ENCODE measurements at places on chromosomes 11 and 22.

DNA sequence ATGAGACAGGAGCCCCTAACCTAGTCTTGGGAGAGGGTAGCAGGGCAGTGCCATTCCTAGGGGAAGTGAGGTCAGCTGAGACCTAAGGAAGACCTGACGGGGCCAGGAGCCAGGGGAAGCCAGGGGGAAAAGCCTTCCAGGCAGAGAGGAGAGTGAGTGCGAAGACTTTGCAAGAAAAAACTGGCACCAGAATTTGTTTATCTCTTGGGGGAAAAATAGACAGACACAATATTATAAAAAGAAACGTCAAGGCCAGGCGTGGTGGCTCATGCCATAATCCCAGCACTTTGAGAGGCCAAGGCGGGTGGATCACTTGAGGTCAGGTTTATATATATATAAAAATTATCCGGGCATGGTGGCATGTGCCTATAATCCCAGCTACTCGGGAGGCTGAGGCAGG lies 26.9 kb upstream of the TESMIN start:
- no peak for DNase-seq

DNA sequence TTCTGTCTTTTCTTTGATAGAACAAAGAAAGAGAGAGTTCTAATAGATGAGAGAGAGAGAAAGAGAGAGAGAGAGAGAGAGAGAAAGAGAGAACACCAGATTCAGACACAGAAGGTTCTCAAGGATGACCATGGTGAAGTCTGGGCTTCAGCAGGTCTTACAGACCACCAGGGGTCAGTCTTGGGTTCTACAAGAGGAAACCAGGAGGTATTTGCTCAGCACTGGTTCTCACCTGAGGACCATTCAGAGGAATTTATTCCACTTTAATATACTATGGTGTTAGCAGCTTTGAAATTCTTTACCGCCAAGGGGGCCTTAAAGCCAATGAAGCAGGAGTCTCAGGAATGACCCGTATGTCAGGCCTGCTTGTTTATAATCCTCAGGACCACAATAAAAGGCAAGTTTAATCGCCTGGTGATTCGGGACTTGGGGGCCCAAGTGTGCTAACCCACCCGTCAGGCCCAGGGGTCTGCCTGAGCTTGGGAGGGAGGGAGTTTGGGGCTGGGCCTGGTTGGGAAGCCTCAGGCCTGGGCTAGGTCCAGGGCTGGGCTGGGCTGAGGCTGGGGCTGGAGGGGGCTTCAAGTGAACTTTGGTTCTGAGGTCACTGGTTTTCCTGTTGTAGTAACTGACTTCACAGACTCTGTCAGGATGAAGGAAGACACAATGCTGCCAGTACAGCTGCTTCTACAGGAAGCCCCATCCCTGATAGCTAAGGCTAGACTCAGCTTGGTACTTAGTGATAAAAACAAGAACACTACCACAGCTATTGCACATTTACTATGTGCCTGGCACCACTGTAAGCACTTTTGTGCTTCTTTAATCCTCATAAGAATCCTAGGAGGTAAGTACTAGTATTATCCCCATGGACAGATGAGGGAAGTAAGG lies 179.2 kb upstream of the ZBED5 start:
- no peak for DNase-seq

GRCh38 chr11:8604078-8604723 lies 10.2 kb upstream of the STK33 start:
- DNase-seq: no peak

- no peak for DNase-seq
Measured at GRCh38 chr11:17513853-17514252, 30.4 kb downstream of the USH1C start.

GRCh38 chr11:75815345-75816168 lies 547 bp downstream of the UVRAG start:
- DNase-seq: no peak

DNA sequence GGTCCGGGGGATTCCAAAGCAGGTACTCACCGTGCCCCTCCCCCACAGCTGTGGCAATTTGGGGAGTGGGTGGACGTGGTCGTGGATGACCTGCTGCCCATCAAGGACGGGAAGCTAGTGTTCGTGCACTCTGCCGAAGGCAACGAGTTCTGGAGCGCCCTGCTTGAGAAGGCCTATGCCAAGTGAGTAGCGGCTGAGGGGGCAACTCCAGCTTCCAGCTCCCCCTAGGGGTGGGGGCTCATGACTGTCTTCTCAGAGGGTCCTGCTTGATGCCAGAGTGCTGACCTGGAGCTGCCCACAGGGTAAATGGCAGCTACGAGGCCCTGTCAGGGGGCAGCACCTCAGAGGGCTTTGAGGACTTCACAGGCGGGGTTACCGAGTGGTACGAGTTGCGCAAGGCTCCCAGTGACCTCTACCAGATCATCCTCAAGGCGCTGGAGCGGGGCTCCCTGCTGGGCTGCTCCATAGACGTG lies 4.2 kb downstream of the CAPN1 start:
- DNase-seq: no peak

DNA sequence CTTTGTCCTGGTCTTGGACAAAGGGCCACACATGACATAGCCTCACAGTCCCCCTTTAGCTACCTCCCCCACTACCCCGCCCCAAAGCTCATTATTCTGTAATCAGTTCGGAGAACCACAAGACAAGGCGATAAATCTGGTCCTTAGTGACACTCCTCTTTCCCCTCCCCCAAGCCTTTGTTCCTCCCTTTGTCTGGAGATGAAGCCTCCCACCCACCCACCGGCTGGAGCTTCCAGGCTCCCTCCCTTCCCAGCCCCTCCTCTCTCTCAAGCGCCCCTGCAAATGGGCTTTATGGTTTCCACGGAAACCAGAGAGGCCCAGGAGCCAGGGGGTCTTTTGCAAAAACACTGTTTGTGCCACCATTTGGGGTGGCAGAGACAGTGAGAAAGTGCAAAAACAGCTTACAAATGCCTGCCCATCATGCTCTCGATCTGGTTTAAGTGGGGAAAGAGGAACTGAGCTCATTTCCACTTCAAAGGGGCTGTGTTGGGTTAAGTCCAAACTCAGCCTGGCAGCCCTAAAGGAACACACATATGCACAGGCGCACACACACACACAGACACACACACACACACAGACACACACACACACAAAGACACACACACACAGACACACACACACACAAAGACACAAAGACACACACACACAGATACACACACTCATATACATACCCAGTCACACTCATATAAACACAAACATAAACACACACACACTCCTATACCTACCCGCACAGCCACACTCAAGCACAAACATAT lies 23.5 kb downstream of the APLNR start:
- DNase-seq: no peak

GRCh38 chr22:40203572-40203971 lies 25.8 kb downstream of the TNRC6B start:
- DNase-seq: no peak

DNA sequence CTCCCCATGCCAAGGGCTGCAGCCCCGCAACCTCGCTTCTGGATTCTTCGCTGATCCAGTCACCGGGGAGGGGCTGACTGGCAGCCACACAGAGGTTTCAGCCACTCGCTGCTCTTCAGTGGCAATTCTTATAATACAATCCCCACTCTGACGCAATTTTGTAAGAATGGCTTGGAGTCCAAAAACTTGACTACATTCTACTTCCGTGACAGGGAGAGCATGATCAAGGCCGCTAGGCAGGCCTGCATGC lies 14.9 kb downstream of the PPM1F start:
- DNase-seq: no peak

GRCh38 chr11:78345450-78345849 lies 72.2 kb downstream of the GAB2 start:
- no peak for DNase-seq

DNA sequence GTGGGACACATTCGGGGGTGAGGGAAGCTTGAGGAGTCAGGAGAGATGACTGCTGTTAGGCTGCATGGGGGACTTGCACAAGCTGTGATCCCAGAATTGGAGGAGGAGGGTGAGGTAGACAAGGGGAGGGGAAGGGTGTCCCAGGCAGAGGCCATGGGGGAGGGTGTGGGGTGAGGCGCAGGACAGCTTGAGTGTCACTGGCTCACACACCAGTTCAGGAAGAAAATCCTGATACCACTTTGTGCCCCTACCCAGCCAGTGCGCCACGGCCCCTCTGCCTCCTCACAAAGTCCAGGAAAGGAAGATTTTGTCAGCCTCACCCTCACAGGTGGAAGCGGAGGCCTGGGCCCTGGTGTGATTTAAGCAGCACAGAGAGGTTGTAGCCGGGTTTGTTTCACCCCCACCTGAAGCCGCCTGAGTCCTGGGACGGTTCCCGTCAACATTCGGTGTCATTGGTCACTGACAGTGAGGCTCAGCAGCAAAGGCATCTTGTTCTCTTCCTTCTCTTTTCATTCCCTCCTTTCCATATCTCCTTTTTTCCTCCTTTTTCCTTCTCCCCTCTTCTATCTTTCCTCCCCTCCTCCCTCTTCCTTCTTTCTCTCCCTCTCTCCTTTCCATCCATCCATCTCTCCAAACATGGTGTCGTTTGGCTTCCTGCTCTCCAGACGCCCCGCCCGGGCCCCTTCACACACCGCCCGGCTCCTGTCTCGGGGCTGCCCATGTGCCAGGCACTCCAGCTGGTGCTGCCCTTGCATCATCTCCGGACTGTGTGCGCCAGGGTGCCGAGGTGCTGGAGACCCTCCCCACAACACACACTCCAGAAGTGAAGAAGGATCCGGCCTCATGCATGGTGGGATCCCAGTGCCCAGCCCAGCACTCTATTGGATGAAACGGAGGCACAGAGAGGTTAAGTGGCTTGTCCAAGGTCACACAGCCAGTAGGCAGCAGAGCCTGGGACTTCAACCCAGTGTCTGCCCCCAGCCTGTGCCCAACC lies 89.3 kb downstream of the MPPED1 start:
- no peak for DNase-seq

GRCh38 chr11:76640501-76640900 lies 30.0 kb downstream of the LRRC32 start:
- no peak for DNase-seq

DNA sequence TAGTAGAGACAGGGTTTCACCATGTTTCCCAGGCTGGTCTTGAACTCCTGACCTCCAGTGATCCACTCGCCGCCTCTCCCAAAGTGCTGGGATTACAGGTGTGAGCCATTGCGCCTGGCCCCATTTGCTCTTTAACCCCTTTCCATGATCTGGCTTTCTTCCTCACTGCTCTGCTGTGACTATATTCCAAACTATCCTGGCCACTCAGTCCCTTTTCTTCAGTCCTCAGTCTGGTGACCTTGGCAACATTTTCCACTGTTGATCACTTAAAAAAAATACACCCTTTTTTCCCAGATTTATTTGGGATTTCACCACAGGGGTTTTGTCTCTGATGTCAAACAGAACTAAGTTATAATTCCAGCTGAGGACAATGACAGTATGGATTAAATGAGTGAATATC lies 24.5 kb downstream of the MMP20 start:
- no peak for DNase-seq

DNA sequence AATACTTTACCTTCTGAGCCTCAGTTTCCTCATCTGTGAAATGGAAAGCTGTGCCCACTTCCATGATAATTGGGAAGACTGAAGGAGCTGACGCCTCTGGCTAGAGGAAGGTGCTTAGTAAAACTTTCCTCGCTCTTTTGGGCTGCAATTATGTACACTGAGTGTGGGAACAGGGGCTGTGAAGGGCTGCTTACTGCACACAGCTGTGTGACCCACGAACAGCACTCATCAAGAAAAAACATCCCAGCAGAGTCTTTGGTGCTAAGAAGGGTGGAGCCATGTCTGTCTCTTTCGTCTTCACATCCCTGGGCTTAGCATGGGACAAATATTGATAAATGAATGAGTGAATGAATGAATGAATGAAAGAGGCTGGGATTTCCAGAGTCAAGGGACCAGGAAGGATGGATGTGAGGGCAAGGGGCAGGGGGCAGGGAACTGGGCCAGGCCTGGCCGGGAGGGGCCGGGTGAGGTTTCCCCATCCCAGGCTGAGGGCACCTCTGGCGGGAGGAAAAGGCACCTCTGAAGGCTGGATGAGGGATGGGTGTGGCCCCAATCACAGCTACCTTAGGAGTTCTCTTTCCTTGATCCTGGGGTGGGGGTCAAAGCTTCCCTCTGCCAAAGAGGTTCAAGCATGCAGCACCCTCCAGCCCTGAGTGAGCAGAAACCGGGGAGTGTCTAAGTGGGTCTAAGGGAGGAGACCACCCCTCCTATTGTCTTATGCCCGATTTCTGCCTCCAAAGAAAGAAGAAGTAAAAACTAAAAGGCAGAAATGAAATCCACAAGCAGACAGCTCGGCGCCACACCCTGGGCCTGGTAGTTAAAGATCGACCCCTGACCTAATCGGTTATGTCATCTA lies 9.2 kb upstream of the CD5 start:
- no peak for DNase-seq

GRCh38 chr11:125445731-125446130 lies 50.3 kb downstream of the FEZ1 start:
- DNase-seq: no peak

DNA sequence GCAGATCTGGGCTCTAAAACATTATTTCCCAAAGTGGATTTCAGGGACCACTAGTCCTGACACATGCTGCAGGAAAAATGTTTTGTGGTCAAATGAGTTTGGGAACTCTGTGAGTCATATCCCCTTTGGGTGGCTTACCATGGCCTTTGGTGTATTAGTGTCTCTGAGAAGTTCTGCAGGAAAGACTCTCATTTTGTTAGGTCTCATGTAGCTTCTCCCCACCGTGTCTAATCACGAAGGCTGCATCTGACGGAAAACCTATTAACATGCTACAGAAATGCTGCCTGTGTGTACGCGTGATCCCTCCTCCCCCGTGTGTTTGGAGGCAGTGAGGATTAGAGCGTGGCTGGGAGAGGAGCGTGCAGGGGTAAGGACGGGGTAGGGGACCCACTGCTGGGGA lies 191.7 kb downstream of the ST3GAL4 start:
- DNase-seq: no peak

DNA sequence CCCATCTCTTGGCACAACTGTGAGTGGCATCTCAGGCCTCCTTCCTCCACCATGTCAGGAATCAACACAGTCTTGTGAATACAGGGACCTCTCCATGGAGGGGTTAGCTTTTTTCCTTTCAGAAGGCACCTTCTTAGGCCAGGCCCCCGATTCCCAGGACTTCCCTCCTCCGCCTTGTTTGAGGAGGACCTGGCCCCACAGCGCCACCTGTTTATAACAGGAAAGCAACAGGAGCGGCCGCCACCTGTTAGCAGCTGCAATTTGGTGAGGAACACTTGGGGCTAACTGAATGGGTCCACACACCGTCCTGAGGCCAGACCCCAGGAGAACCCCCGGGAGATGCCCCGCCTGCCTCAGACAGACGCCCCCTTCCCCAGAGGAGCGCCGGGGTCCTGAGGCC lies 3.8 kb upstream of the PKP3 start:
- no peak for DNase-seq

- no peak for DNase-seq
Measured at GRCh38 chr11:130246738-130247137, 68.0 kb downstream of the ZBTB44 start.

DNA sequence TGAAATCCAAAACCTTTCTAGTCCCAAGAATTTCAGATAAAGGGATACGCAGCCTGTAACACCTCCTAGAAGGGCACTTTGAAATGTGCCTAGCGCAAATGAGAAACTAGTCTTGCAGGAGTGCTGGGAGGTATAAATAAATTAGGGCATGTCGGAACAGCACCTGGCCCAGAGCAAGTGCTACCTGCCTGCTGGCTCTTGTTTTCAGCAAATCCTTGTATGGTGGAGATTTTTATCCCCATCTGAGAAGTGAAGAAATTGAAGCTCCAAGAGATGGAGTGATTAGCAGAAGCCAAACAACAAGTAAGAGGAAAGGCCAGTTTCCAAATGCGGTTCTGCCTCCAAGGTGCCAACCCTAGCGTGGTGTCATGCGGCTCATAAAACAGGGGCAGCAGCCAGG lies 36.7 kb upstream of the TFIP11 start:
- DNase-seq: no peak

- no peak for DNase-seq
Measured at GRCh38 chr11:117071344-117071787, 26.9 kb downstream of the SIK3 start.

- DNase-seq: no peak
Measured at GRCh38 chr11:104897891-104898684, at the start of gene CASP12. Gene CASP12 (minus strand): TSS chr11:104898460.
